ENCODE measurements at places on chromosomes 16 and 17.

DNA sequence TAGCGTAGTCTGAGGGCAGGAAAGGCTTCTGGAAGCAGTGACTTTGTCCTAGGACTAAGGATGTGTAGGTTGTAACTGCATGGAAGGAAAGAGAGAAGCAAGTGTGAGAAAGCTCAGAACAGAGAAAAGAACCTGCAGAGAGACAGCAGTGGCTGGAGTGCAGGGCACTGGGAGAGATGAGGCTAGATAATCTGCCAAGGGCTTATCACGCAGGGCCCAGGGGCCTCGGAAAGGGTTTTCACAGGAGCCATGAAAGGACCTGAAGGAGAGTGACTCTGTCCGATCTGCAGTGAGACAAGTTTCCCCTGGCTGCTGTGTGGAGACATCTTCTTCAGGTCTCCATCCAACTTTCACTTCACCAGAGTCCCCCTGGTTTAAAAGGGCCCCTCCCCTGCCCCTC lies 7.1 kb upstream of the SRCAP start:
- no peak for DNase-seq

DNA sequence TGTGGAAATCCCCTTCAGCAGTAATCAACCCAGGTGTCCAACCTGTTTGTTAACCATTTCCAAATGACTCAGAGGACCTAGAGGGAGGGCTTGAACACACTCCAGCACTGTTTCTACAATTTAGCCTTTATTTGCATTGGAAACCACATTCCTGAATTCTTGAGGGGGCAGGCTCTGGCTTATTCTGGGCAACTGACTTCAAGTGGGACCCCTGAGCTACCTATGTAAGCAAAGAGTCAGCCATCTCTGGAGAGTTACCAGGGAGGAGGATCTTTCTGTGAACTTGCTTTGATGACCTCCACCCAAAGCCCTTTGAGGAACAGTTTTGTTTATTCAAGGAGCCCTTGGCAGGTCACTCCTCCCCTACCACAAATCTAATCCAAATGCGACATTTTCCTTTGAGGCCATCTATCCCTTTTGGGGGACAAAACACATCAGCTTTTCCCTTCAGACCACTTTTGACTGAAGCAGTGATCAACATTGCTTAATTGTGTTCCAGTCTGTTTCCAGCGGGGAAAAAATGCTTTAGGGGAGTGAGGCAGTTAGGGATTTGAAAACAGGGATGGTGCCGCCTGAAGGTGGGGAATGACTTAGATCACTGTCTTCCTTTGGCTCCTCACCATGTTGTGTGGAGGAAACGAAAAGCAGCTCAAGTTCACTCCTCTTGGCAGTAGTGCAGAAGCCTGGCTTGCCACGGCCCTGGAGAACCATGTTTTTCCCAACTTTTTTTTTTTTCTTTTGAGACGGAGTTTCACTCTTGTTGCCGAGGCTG lies 46.2 kb downstream of the TUBD1 start:
- peak; percentile 70 for DNase-seq

- no peak for DNase-seq
These were observed 7.0 kb upstream of the SPATA20 start for GRCh38 chr17:50539762-50540559.

GRCh38 chr16:57264381-57264780 lies 19.3 kb downstream of the ARL2BP start:
- DNase-seq = no peak

GRCh38 chr16:1982013-1982433 lies 754 bp upstream of the NOXO1 start:
- DNase-seq = no peak

- no peak for DNase-seq
These were observed 5.2 kb downstream of the SNX20 start for GRCh38 chr16:50675686-50676610.

- no peak for DNase-seq
These were observed 40.1 kb upstream of the RBBP6 start for GRCh38 chr16:24499193-24499814.

DNA sequence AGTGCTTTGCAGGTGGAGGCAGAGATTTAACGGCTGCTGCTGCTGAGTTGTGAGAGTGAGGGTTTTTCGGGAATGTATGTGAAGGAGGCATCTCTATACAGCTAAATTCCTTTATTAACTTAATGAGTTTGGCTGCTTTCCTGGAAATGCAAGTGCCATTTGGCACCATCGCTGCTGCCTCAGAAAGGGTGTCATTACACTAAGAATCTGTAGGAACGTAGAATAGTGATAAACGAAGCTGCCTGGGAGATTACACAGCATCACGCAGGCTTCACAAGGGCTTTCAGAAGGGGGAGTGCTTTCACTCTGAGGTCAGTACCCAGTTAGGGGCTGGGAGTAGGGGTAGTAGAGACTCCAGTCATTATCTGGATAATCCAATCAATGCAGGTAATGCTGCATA lies 14.1 kb upstream of the NLRP1 start:
- DNase-seq = no peak

- no peak for DNase-seq
These were observed 451.2 kb upstream of the PSMD7 start for GRCh38 chr16:73845238-73846006.

DNA sequence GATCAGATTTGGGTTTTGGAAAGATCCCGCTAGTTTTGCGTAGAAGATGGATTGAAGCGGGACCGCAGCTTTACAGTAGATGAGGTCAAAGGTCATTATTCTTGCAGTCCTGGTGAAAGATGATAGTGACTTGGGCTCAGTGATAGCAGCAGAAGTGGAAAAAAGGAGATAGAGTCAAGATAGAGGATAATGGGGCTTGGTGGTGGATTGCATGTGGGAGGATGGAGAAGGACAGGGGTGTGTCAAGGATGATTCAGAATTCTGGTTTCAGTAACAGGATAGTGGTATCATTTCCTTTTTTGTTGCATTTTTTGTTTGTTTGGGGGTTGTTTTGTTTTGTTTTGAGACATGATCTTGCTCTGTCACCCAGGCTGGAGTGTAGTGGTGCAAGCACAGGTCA lies 28.7 kb downstream of the CHD9NB start:
- no peak for DNase-seq

GRCh38 chr17:70961341-70961740 lies 792.0 kb downstream of the KCNJ2 start:
- no peak for DNase-seq

- DNase-seq = no peak
These were observed 48.0 kb upstream of the CDH5 start for GRCh38 chr16:66318505-66318904.

DNA sequence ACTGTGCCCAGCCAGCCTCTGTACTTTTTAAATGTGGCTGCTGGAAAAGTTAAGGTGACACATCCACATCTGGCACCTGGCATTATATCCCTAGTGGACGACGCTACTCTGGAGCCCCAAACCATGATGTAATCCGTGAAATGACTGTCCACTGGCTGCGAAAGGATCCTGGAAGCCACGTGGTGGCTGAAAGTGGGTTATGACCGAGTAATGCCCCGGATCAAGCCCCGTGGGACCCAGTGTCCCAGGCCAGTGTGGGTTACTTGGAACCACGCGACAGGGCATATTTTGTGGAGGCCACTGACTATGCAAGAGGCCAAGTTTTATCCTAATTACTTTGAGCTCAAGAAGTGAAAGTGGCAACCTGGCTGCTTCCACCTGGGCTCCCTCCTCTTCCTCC lies 79.6 kb downstream of the PGS1 start:
- DNase-seq = no peak

DNA sequence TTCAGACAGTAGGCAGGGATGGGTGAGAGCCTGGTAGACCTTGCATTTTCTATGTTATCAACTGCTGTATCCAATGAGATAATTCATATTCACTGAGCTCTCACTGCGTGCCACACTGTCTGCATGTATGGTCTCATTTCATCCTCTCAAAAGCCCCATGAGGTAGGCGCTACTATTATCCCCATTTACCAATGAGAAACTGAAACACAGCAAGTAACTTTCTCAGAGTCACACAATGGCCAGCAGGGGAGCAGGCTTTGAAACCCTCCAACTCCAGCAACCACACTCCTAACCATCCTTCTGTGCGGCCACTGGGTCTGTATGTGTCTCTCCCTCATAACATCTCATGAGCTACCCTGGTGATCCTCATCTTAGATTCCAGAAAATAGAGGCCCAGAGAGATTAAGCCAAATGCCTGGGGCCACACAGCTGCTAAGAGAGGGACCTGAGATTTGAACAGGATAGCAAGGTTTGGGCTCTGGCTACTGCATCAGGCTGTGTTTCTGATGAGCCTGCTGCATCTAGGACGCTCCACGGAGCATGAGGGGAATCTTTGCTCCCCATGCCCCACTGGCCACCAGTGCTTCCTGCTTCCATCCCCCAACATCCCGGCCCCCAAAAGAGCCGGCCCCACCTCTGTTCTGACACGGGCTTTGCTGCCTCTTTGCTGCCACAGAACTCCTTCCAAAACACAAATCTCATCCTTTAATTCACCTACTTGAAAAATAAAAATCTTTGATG lies 3.2 kb downstream of the CCR7 start:
- peak; percentile 32 for DNase-seq

DNA sequence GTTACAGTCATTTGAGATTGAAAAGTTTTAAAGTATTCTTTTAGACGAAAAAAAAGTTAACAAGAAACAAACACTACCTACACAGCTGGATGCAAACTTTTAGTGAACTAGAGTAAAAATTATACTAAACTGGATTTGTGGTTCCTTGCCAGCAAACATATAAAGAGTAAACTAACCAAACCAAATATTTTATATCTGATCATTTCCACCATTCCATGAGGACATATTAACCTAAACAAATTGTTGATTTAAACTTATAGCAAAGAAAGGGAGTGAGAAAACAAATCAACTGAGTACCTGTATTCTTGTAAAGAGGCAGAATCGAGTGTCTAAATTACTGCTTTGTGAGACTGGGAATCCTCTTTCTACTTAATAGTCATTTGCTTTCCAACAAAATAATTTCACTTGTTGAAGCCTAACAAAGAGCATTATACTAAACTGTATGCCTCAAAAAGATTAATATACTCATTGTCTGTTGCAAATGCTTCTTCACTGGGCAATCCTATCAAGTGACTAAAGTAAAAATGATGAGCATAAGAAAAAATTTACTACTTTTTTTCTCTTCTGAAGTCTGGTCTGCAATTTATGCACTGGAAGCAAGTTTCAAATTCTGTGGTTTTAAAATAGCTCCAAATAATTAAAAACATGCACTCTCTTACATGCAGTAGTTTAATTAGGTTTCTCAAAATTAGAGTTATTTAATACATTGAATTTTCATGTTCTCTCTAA lies 37.5 kb downstream of the AKAP10 start:
- DNase-seq = no peak

DNA sequence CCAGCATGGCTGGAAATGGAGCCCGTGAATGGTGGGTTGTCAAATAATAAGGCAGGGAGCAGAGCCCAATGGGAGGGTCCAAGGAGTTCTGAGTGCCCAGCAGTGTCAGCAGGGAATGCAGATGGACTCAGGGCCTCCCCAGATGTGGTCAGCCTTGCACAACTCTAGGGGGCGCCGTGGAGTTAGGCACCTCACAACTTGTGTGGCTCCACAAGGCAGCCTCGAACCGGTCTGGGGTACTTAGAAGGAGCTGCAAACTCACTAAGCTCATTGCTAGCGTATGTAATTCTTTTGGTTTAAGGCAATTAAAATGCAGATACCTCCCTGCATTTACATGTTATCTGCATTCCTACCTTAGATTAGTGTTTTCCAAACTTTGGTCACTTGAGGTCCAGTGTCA lies 18.1 kb downstream of the IRF8 start:
- no peak for DNase-seq

DNA sequence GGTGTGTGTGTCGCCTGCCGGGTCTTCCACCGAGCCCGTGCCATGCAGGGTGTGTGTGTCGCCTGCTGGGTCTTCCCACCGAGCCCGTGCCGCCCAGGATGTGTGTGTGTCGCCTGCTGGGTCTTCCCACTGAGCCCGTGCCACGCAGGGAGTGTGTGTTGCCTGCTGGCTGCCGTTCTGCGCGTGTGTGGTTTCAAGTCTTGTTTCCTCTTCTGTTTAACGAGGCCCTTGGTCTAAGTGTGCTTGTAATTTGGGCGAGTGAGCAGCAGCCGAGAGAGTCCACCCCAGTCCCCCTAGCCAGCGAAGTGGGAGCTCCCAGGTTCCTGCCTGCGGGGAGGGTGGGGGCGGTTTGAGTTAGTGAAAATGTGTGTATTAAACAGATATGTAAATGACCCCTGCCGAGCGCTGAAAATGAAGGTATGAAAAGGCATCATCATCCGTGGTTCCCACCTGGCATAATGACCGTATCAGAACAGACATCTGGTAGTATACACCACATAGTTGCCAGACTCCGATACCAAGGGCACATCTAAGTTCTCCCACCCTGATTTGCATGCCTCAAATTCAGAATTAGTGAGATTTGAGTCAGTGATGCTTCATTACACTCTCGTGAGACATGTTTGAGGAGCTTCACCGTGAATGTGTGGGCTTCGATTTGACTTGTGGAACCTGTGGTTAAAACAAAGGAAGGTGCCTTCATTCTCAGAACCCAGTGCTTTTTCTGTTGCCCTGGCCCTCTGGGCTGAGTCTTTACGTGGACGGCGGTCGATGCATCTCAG lies 114.5 kb upstream of the CHMP6 start:
- no peak for DNase-seq

GRCh38 chr17:56291226-56291805 lies 138.0 kb downstream of the ANKFN1 start:
- no peak for DNase-seq

DNA sequence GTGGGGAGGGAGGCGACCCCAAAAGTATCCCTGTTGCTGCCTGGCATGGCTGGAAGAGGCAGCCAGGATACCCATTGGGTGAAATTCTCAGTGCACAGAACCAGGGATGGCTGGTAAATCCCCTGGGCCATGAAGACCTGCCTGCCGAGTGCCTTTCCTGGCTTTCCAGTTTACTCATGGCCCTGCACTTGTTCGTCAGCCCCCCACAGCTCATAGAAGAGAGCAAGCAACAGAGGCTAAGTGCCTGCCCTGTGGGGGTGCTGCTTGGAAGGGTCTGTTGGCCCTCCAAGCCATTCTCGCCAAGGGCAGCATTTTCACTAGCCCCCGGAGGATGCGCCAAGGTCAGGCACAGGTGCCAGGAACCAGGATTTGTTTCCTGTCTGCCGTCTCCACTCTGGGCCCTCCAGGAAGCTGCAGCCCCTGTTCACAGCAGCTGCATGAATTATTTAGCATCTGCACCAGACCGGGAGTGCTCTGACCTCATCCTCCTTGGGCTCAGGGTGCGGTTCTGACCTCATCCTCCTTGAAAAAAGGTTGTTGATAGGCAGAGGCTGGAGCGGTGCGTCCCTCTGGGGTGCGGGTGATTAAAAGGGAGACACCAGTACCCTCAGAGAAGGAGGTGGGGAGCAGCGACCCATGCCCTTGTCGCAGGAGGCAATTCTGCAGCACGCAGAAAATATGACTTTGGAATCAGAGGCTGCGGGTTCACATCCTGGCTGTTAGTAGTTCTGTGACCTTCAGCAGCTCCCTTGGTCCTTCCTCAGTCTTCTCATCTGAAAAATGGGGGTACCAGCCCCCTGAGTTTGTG lies 14.2 kb upstream of the CD300A start:
- peak; percentile 60 for DNase-seq

Measured in right forelimb (tissue), 1 donor.